Fibroblast of villous mesenchyme (primary cell): ENCODE measurements at places on chromosomes 11 and 22. TPM values are rescaled to one million over a fixed set of nuclear protein-coding genes. Genes with fewer than 3 reads are reported as not detected.

The OR4C46 gene
- total RNA-seq = not detected in 2 replicates

The TRIM49D2 gene
- total RNA-seq = not detected in 2 replicates

The KBTBD4 gene
- 18.7 and 24.2 TPM in 2 replicates for total RNA-seq

DNA sequence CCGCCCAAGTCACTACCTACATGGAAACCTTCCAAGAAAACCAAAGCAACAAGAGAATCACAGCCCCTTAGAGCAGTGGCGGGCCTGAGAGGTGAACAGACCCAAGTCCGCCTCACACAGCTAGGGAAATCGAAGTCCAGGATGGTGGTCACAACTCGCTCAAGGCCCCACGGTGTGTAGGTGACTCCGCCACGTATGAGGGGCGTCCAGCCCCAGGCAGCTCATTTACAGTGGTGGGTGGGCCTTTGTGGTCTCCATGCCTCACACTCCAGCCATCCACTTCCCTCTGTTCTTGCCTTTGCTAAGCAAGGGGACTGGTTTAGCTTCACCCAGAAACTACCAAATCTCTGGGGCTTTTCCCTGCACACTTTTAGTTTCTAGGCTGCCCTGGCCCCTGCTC, 9.7 kb upstream of the TCF20 start:
- no peak for DNase-seq

- no peak for DNase-seq
These were observed 618.4 kb downstream of the OPCML start for GRCh38 chr11:132913886-132914285.

The BATF2 gene
- total RNA-seq = 0.86 and 1.3 TPM in 2 replicates

GRCh38 chr11:29773656-29774264, 243.1 kb downstream of the KCNA4 start:
- DNase-seq = no peak

- no peak for DNase-seq
These were observed 122.7 kb downstream of the DBX1 start for GRCh38 chr11:20037396-20038153.

The OR6A2 gene
- total RNA-seq = 0.32 and 0.43 TPM in 2 replicates

DNA sequence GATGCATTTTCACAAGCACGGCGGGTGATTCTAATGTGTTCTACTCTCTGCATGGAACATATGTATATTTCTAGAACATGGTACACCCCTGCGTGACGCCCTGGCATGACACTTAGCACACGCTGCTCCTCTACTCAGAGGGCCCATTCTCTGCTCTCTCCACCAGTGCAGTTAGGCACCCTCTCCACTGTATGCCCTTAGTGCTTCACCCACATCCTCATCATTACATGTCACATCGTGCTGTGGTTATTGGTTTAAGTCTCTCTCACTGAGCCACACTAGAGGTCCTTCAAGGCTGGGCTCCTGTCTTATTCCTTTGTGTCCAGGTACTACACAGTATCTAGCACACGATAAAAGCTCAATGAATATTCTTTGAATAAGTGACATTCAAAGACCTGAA, 16.7 kb downstream of the TMPRSS13 start:
- no peak for DNase-seq

The CABP4 gene
- not detected in 2 replicates for total RNA-seq

- DNase-seq = no peak
These were observed 454.4 kb downstream of the NTM start for GRCh38 chr11:131824771-131825170.

The SAA1 gene
- total RNA-seq = 0.43 TPM in 1 of 2 replicates, not detected in the other

DNA sequence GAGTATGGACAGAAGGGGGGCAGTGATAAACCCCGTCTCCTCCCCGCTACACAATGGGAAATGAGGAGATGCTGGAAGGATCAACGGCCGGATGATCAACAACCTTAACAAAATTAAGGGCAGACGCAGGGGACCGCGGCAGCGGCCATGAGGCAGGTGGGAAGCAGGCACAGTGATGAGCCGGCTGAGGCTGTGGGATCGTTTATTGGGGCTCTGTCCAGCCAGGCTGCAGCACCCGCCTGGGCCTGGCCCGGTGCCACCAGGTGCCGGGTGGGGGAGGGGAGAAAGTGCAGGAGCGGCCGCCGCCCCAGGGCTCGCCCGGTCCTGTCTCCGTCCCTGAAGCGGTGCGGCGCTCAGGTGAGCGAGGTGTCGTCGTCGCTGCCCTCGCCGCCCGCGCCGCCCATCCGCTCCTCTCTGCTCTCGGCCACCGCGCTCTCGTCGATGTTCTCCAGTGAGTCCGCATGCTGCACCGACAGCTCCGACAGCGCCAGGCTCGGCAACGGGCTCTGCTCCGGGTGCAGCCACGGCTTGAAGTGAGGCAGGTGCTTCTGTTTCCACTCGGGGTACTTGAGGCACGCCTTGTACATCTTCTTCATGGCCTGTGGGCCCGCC, 2.4 kb upstream of the ARAP1 start:
- no peak for DNase-seq

DNA sequence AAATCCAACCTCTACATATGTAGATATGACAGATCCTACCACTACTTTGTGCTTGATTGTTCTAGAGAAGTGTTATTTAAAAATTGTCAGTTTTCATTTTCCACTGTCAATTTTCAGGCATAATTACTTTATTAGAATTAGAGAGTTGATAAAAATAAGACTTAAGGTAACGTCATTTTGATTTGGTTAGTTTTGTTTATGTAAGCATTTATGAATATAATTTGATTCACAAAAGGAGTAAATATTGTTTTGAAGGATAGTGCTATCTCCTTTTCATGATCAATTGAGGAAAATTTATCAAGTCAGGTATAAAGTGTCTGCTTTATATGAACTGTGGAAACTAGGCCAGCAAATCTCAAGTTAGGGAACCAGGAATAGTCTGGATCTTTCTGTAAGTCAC, 42.6 kb upstream of the PITPNB start:
- DNase-seq = no peak

The SLC5A12 gene
- 0.43 and 1.3 TPM in 2 replicates for total RNA-seq

DNA sequence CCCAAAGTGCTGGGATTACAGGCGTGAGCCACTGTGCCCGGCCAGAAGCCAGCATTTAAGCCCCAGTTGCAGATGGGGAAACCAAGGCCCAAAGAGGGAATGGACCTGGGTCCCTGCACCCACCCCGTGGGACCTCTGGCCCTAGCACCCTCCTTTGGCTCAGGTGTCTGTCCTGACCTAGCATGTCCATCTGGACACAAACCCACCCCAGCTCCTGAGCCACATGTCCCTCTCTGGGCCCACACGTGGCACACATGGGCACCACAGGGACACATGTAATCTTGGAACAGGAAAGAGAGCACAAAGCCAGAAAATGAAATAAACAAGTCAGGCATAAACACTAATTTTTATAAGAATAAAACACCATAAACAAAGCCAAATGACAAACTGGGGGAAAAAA, 9.6 kb downstream of the GGT5 start:
- DNase-seq = no peak

GRCh38 chr11:64736654-64737053, 7.3 kb downstream of the RASGRP2 start:
- no peak for DNase-seq

DNA sequence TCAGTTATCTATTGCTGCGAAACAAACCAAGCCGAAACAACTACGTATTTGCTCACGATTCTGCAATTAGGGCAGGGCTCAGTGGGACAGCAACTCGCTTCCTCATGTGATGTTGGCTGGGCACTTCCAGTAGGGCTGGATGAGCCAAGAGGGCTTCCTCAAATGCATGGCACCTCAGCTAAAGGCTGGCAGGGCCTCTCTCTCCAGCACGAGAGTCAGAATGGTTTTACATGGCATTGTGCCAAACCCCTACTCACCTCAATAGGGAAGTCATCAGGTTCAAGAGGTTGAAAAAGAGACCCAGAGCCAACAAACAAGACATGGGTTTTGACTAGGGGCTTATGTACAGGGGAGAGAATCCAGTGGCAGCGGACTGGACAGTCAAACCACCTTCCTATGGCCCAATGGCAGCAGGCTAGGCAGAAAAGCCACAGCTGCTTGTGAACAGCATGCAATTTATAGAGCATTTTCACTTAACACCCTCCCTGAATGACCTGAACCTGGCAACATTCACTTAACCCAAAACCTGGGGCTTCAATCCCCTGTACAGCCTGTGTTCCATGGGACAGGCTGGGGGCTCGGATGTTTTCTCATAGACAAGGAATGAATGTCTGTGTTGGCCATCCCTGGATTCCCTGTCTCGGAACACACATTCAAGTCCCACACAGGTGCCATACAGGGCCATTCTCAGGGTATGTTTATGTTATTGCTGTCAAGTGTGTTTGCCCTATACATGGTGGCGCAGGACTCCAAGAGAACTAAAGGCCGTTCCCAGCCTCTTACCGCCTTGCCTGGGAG, 154.2 kb upstream of the NAV2 start:
- no peak for DNase-seq

DNA sequence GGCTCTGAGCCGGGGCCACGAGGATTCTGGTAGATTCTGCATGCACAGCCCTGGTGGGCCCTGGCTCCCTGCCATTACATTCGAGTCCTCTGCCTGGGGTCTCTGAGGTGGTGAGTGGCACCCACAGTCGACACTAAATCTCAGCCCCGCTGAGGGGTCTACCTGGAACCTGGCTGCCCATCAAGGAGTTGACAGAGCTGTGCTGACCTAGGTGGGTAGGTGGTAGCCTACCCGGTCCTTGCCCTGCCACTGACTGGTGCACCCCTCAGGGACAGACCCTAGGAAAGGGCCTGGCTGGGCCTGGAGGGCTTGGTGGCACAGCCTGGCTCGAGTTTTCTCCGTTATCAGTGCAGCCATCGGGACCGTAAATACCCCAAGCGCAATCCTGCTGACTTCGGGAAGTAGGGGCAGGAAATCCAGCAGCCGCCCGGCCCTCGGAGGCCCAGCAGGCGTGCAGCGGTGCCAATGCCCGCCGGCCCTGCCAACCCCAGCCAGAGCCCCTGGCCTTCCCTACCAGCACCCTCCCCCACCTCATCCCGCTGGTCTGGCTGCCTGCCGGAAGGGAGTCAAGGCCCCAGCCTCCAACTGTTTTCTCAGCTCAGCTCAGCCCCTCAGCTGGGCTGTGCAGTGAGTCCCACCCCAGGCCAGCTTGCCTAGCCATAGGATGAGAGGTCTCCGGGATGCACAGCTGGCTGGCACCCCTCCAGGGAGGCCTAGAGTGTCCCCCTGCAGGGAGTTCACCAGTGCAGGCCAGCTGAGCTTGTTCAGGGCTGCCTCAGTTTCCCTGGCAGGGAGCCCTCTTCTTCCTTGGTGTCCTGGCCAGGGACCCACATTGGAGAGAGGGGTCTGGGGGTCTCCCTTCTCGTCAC, 80.4 kb upstream of the KCNQ1OT1 start:
- peak; percentile 16 for DNase-seq
